ENCODE measurements at places on chromosomes 6 and 20.

GRCh38 chr6:158361068-158361467 lies 48.8 kb downstream of the TULP4 start:
- DNase-seq = no peak

GRCh38 chr6:91266156-91266555 lies 679.3 kb upstream of the MAP3K7 start:
- no peak for DNase-seq

DNA sequence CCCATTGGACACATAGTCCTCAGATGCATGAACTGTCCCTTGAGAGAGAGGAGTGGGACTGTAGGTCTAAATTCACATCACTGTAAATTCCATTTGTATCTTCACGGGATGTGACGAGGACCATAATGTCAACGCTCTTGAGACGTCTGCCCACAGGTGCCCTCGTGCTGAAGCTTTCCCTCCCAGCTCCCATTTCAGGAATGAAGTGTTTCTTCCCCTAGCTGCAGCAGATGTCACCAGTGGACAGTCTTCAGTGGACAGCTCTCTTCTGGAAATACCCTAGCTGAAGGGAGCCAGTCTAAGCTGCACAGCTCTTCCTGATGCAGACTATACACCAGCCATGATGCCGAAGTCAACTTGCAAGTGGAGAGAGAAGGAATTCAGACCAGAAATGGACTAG lies 217.4 kb upstream of the ECI2 start:
- no peak for DNase-seq

GRCh38 chr6:78062993-78063392 lies 410.2 kb downstream of the MEI4 start:
- DNase-seq = no peak

GRCh38 chr6:148836751-148837150 lies 89.9 kb downstream of the UST start:
- no peak for DNase-seq

GRCh38 chr20:50992336-50992732 lies 30.6 kb downstream of the KCNG1 start:
- DNase-seq = no peak

- no peak for DNase-seq
These were observed 110.3 kb downstream of the CHD6 start for GRCh38 chr20:41507851-41508250.

DNA sequence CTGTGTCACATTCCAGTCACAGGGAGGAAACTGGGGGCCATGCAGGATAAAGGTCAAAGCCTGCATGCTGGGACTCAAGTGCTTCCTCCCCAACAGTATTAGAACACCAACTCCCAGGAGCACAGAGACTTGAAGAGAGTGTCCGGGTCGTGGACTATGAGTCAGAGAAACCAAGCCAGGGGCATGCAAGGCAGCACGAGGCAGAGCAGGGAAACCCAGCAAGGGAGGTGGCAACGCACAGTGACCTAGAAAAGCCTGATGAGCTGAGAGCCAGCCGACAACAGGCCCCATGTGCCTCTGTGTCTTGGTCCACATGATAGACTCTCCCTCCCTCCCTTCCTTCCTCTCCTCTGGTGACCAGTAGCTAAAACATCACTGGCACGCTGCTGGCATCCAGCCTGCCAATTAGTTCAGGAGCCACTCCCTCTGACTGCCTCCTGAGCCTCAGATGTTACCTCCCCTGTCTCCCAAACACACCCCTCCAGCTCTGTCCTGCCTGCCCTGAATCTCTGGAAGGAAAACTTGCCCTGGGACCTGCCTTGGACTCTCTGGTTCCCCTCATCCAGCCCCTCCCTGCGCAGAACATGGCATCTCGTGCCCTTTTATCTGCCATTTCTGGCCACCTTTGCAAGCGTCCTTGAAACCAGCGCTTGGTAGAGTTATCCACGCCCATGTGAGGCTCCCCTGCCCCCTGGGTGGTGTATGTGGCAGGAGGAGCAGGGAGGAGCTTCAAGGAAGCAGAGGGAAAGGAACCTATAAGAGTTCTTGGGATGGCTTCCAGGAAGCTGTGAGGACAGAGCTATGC lies 16.2 kb upstream of the RNF39 start:
- no peak for DNase-seq

GRCh38 chr20:35773154-35773751 lies 1.4 kb downstream of the PHF20 start:
- no peak for DNase-seq

DNA sequence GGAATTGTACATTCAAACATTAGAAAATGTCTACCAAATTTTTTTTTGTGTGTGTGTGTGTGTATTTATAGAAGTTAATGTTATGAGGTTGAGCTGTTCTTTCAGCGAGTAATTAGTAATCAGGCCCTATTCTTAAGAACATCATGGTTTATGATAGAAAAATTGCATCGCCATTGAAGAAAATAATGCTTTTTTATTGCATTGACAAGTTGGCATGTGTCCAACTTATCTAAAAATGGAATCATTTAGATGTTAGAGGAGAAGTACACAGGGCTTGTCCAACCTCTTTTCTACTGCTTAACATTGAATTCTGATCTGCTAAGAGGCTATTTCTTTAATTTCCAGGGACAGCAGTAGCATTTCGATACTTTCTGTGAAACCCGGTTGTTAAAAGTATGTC lies 61.6 kb upstream of the ADGRG6 start:
- DNase-seq = no peak

DNA sequence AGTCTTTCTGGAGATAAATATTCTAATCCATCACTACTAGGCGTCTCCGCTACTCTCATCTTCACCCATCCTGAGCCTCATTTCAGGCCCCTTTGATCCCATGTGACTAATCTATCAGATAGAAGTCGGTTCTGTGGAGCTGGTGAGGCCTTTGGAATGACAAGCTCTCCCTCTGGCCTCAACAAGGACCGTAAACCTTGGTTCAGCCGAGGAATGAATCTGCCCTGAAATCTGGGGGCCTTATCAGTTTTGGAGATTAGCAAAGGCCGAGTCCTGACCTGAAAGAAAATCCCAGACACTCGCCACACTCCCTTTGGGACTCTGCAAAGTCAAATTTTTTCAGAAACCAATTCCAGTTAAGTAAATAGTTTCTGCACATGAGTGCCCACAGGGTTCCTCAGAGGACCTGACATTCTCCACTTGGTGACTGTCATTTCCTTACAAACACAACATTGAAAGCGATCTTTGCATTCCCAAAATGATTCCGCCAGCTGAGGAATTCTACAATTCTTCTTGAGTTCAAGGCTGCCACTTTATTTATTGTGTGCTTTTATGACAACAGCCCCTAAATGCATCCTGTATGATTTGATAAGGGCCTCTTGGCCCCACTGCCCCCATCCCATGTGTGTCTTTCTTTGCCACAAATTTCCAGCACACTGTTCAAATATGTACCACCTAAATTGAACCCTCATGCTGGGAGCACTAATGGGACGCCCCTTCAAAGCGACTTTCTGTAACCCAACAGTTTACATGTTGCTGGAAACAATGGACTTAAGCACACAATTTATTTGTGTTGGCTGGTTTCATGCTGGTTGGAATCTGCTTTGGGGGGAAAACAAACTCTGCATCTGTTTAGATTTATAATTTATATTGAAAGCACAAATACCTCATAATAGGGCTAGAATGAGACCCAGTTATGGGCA lies 10.0 kb upstream of the RIPOR3 start:
- DNase-seq = no peak

DNA sequence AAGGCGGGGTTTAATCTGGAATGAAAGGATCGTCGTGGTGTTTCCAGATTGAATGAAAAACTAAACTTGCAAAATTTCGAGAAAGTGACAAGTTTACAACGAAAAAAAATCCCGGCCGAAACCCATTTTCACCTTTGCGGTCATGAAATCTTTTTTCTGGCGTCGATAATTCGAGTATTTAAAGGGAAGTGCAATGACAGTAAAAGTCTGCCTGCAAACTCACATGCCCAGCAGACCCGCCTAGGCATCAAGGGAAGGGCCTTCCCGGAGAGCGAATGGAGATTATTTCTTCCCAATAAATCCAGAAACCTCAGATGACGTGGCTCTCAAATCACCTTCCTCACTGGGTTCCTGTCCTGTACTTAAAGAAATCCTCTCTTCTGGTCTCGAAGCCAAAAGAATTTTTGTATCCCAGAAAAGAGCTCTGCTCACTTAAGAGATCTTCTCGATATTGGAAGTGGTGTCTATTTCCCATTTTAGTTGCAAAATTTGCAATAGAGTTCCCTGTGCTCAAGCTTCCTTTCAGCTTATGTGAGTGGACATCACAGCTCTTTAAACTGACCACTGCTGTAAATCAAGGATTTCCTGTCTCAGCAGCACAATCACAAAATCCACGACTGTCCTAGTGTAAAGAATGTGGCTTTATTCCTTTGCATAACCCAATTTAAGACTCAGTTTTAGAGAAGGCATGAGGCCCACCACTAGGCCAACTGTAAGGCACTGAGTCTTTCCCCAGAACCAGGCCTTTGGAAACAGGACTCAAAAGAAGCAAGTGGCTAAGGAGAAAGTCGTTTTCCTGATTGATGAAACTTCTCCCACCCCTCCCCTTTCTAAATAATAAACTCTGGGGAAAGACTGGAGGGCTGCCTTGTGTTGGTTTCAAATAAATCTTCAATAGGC lies 3.9 kb downstream of the OLIG3 start:
- DNase-seq = no peak

GRCh38 chr6:167746390-167746907 lies 80.3 kb upstream of the AFDN start:
- DNase-seq = no peak

- DNase-seq = no peak
These were observed 9.0 kb downstream of the GSTA3 start for GRCh38 chr6:52900536-52900935.

- DNase-seq = no peak
These were observed 6.1 kb downstream of the CST5 start for GRCh38 chr20:23873370-23874015.

DNA sequence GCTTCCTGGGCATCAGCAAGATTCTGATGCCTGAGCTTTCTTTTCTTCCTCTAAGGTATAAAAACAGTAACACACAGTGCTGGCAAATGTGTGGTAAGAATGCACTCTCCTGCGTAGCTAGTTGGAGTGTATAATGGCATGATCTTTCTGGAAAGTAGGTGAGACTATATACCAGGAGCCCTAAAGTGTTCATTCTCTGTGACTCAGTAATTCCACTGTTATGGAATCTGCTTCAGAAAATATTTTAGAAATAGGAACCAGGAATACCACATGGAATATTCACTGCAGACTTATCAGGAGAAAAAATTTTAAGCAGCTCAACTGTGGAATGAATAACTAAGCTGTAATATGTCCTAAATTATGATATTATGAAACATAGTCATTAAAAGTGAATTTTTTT lies 16.9 kb upstream of the CSE1L start:
- peak; percentile 33 for DNase-seq

GRCh38 chr6:135493218-135493961 lies 4.2 kb downstream of the AHI1 start:
- DNase-seq = no peak

GRCh38 chr6:103122766-103123601 lies 1729.5 kb downstream of the GRIK2 start:
- DNase-seq = peak; percentile 12

DNA sequence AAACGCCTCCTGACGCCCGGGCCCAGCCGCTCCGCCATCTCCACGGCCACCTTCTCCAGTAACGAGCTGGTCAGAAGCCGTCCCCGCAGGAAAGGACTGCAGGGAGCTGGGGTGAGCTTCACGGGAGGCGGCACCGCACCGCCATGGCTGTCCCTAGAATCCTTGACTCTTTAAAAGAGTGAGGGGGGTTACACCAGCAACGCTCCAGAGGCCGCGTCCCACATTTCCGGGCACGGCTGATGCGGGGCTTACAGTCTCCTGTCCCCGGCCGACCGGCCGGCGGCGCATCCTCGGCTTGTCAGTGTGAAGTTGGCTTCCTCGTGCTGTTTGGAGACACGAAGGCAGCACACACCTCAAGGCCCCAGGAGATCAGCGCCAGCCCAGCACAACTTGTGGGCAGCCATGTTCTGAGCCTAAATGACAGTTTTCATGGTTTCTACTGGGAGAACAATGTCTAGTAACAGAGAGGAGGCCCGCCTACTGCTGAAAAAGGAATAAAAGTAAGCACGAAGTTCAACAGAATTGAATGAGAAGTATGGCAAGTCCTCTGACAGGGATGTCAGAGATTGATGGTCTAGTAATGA lies 30.4 kb downstream of the SLC2A4RG start:
- DNase-seq = no peak

DNA sequence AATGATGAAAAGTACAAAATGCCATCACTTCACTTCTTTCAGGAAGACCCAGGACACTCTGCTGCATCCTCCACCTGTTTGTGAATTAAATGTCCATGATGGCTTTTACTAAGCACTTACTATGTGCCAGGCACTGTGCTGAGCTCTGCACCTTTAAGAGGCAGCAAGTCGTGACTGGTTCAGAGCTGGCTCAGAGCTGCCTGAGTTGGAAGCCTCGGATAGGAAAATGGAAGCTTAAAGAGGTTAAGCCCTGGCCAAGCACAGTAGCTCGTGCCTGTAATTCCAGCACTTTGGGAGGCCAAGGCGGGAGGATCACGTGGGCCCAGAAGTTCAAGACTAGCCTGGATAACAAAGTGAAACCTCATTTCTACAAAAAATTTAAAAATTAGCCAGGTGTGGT lies 95.6 kb downstream of the SNX5 start:
- DNase-seq = no peak

DNA sequence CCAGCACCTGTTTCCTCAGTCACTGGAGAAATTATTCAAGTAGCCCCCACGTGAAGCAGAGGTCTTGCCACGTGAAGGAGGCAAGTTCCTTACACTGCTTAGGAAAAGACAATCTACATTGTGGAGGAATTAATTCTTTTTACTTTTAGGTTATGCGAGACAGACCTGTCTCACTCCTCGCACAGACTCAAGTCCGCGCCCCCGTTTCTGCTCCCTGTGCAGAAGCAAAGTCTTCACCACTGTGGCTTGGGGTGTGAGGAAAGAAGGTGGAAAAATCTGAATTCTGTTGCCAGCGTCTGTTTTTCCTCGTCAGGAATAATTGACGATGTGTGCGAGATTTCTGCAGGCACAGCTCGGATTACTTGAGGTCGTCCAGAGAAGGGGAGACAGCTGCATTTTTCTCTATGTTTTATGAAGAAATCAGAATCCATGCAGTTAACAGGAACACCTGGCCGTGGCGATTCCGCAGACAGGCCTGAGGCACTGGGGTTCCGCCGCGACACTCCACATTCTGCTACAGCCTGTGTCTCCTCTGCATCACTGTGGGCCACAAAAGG lies 185.1 kb downstream of the SMOC2 start:
- no peak for DNase-seq

DNA sequence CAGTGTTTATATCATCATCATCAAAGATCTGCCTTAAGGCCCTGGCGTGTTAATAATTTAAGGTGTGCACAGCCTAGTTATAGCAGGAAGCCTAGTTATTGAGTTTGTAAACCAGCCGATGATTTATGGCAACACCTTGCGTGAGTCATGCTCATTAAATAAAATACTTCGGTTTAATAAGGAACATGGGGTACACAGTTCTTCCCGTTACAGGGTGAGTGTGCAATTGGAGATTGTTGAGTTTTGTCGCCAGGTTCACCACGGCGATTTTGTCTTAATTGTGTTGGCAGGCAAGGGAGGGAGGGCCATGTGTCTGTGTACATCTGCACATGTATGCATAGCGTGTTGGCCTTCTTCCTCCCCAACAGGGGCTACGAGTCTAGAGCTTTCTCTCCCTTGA lies 104.0 kb downstream of the TFAP2A start:
- no peak for DNase-seq
